ENCODE measurements at places on chromosomes 11 and 22.

DNA sequence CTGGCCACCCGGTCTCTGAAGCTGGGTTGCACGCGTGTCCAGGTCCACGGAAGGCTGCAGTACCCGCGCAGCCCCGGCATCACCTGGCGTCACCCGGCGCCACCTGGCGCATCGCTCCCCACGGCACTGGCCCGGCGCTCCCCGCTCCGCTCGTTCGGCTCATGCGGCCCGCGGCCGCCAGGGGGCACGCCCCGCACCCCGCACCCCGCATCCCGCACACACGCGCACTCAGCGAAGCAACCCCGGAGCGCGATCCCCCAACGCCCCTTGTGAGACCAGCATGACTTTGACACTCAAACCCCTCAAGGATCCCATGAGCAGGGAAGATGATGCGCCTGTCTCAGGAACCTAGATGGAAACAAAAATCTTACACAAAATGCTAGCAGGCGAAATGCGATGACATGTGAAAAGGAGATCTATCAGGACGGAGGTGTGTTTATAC lies 11.9 kb downstream of the B3GNT6 start:
- peak; percentile 50 for DNase-seq

GRCh38 chr11:120097721-120098385 lies 40.1 kb downstream of the TRIM29 start:
- DNase-seq = no peak

- no peak for DNase-seq
Measured at GRCh38 chr11:120129570-120129969, 8.3 kb downstream of the TRIM29 start.

DNA sequence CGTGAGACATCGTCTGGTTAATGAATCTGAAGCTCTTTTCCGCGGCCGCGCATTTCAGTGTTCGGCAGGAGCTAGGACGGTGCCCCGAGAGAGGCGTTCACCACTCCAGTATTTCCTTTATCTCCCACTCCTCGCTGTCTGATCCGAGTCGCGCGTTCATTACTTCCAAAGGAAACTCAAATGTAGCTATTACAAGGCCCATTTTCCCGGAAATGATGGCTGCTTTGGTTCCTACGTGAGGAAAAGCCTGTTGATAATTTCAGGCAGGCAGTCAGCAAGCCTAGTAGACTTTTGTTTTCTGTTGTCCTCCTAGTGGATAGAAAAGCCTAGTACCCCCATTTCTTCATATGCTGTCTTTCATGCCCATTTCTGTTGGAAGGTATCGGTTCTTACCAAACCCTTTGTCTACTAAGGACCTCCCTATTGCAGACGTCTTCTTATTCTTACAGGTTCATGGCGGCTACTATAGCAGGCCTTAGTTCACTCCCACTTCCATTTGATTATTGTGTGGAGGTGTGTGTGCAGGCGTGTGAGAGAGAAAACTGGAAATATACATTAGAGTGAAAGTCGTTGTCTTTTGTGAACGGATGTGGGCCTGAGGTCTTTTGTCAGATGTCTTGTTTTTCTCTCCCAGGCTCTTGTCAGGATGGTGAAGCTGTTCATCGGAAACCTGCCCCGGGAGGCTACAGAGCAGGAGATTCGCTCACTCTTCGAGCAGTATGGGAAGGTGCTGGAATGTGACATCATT lies 737 bp downstream of the RBM4 start:
- DNase-seq = peak; percentile 41

DNA sequence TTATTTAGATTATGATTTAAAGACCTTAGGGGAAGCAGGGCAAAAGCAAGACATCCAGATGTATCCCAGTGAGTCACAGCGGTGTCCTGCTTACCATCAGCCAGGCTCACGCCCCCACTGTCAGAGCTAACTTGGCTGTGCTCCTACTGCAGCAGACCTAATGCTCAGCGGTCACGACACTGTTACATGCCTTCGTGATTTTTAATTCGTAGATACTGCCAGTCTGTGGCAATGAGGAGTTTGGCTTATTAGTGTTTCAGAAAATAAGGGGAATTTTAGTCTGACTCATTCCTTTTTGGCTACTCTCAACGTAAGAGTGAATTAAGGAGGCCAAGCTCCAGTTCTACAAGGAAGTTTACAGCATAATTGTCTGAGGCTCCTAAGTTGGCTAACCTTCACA lies 22.7 kb downstream of the EFCAB6 start:
- DNase-seq = no peak

DNA sequence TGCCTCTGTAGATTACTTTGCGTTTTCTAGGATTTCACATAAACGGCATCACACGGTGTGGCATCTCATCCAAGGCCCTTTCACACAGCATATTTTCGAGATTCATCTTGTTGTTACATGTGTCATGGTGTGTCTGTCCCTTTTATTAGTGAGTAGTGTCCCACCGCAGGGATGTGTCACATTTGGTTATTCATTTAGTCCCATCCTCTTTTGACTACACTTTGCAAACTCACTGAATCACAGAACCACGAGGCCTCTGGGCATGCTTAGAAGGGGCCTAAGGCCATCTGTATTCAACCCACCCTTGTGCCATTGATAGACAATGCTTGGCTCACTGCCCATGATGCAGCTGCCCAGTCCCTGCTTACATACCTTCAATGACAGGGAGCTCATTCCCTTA lies 4.2 kb upstream of the RAC2 start:
- no peak for DNase-seq

DNA sequence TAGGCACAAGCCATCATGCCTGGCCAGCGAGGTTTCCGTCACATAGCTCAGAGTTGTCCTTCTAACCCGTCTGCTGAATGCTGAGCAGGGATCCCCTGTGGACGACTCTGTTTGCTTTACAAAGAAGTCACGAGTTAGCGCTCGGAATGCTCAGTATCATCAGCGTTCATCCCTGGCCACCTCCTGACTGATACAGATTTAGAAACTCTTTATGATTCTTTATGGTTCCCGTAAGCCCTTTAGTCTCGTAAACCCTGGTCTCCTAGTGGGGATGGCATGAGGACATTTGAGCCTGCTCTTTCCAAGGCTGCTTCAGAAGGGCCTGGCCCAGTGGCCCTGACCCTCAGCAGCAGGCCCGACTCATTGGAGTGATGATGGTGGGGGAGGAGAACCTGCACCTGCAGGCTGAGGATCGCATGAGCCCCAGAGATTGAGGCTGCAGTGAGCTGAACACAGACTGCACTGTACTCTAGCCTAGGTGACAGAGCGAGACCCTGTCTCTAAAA lies 9.6 kb downstream of the PEX26 start:
- DNase-seq = no peak

DNA sequence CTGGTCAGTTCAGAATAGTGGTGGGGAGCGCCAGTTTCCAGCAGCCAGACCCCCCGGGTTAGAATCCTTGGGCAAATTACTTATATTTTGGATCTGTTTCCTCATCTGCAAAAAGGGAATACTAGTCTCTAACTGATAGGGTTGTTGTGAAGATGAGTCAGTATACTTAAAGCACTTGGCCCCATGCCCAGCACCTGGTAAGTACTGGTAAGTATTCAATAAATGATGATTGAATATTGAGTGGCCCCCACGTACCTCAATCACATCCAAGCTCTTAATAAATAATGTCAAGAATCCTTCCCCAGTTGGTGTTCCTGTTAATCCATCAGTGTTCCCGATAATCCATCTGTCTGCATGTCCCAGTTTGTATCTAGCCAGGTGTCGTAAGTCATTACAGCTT lies 12.1 kb downstream of the ACP2 start:
- DNase-seq = peak; percentile 4

DNA sequence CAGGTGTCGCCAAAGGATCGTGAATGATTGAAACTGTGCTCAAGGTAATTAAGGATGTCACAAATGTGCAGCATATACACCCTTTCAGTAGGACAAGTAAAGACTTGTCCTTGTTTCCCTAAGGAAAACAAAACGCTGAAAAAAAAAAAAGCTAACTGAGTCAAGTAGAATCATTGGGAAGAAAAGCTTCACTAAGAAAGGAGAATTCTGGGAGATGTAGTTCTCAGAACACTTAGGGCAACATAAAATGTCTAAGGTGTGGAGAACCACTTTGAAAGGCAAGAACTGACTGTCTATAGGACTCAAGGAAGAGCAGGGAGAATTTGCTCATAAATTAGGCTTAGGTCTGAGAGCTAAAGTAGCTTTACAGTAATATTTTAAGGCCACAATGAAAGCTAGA lies 2.9 kb upstream of the OR5T1 start:
- no peak for DNase-seq

- no peak for DNase-seq
Measured at GRCh38 chr11:69770540-69770939, 4.6 kb downstream of the FGF4 start.

DNA sequence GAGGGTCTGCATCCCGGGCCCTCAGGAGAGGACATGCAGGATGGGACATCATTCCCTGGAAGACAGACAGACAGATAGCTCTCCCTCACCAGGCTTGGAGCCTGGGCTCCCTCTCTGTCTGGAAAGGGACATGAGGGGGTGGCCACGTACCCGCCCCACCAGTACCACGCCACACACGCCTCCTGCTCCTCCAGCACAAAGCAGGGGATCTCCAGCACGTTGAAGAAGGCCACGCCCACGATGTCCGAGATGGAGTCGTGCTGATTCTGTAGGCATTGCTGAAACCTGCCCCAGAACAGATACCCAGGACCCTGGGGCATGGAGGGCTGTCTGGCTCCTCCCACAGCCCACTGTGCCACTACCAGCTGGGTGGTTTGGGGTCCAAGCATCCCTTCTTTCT lies 2.2 kb downstream of the PLA2G3 start:
- DNase-seq = no peak

- DNase-seq = peak; percentile 47
Measured at GRCh38 chr11:3021125-3021524, 29.0 kb upstream of the NAP1L4 start.

DNA sequence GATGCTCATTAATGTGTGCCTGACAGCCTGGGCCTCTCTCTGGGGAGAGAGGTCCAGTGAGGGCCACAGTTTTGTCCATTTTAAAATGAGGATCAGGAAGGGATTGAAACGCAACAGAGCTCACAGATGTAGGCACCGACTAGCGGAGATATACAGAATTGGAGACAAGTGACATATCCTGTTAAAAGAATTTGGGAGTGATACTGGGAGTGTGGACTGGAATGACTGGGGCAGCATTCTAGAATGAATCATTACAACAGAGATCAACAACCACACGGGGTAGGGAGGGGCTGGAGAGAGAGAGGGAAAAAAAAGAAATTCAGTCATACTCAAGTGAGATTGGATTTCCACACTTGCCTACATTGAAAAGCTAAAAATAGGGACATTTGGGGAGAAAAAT lies 2.5 kb upstream of the NCAM1 start:
- no peak for DNase-seq

- DNase-seq = peak; percentile 60
Measured at GRCh38 chr11:63916837-63917691, at the start of gene RCOR2. RCOR2 (minus strand) TSS chr11:63917164; CDS start chr11:63916456, 708 bp downstream.

DNA sequence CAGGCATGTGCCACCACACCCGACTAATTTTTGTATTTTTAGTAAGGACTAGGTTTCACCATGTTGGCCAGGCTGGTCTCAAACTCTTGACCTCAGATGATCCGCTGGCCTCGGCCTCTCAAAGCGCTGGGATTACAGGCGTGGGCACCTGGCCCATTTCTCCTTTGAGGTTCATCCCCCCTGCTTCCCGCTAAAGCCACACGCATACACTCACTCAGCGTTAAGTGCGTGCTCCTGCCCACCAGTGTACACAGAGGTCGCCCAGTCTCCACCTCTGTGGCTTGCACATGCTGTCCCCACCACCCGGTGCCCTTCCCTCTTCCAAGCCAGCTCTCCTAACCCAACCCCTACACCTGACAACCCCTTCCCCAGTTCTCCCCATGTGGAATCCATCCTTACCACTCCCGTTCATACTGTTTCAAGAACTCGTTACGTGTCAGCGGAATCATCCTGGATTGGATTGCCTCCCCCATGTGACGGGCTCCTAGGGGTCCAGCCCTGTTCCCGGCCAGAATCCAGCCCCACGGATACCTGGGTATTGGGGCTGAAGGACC lies 15.7 kb upstream of the CYTH4 start:
- no peak for DNase-seq

DNA sequence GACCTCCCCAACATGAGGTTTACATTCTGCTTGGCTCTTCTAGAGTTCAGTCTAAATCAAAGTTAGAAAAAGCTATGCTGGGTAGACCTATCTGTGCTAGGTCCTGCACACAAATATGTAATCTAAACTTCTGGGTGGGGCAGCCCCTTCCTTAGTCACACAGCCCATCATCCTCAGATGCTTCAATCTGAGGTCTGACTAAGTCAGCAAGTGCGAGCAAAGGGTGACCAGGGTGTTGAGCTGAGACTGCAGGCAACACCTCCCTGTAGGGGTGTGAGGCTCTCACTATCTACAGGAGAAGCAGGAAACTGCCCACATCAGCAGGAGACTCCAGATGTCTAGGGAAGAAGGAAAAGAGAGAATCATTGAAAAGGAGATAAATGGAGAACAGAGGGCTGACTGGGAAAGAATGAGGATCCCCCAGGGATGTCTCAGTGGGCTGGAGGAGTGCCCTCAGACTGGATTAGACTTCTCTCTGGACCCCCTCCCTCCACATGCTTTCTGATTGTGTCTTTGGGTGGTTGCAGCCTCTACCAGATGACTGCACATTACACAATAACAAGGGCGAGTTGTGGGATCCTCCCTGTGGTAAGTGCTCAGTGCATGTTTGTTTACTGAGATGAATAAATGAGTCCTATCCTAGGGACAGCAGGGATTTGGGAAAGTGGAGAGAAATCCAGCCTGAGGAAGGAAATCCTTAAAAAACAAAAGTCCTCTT lies 266.2 kb upstream of the PLET1 start:
- DNase-seq = no peak

GRCh38 chr11:47518212-47518964 lies 34.5 kb downstream of the CELF1 start:
- no peak for DNase-seq

GRCh38 chr11:44992181-44992582 lies 41.5 kb upstream of the TP53I11 start:
- DNase-seq = no peak

- no peak for DNase-seq
Measured at GRCh38 chr11:3060436-3061025, 3.3 kb upstream of the CARS1 start.

GRCh38 chr11:23680488-23681230 lies 816.2 kb upstream of the LUZP2 start:
- no peak for DNase-seq

GRCh38 chr11:110468121-110468520 lies 38.4 kb downstream of the FDX1 start:
- DNase-seq = no peak

GRCh38 chr11:113562576-113562975 lies 87.4 kb upstream of the DRD2 start:
- DNase-seq = no peak

- no peak for DNase-seq
Measured at GRCh38 chr11:79794057-79794456, 353.2 kb upstream of the TENM4 start.

GRCh38 chr22:35131525-35132000 lies 65.6 kb downstream of the ISX start:
- no peak for DNase-seq

DNA sequence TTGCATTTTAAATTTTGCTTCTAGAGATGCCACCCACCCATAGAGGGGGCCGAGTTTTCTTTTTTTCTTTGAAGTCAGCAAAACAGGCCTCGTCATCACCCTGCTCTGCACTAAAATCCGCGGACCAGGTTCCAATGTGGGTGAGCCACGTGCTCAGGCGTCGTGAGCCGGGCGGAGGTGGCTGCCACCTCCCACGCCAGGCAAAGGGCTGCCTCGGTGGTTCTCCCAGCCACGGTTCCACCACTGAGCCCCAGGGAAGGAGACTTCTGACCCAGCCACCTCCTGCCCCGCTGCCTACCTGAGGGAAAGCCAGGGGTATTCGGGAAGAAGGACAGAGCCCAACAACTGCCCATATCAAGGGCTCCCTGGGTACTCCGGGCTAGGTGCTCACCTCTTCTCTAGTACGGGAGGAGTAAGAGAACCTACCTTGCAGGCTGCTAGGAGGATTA lies 45.3 kb downstream of the MN1 start:
- no peak for DNase-seq

GRCh38 chr11:70505331-70505731 lies 107.0 kb downstream of the CTTN start:
- DNase-seq = no peak

Data from CD4-positive, alpha-beta T cell treated with Interleukin-2 at 100 ng/mL for 4 hours (primary cell).